ENCODE measurements at places on chromosomes 16 and 17.

DNA sequence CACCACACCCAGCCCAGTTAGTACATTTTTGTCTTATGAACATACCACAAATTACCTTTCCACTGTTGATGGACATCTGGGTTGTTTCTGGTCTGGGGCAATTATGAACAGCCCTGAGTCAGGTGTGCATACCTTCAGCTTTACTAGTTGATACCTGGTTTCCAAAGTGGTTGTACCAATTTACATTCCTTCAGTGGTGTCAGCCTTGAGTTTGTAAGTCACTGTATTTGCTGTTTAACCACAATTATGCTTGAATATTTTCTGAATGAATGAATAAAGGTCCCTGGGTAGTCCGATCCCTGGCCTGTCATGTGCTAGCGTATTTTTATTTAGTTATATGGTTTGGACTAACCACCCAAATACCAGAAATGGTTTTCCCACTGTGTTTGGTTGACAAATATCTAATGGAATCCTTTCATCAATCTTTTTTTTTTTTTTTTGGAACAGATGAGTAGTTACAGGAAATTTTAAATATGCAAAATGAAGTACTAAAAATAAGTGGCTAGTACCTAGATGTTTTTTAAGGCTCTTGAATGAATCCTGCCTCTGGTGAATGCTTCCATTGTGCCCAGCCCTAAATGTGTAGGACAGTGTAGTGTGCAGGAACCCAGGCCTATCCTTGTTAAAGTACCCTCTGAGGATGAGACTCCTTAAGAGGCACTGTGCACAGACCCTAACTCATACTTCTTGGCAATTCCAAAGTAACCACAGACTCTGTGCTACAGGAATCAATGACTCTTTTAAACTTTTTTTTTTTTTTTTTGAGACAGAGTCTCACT is 3.7 kb downstream of the DUSP14 start:
- DNase-seq, result peak; percentile 94

- no peak for DNase-seq
Observed at GRCh38 chr16:24683847-24684493, 45.5 kb upstream of the TNRC6A start.

DNA sequence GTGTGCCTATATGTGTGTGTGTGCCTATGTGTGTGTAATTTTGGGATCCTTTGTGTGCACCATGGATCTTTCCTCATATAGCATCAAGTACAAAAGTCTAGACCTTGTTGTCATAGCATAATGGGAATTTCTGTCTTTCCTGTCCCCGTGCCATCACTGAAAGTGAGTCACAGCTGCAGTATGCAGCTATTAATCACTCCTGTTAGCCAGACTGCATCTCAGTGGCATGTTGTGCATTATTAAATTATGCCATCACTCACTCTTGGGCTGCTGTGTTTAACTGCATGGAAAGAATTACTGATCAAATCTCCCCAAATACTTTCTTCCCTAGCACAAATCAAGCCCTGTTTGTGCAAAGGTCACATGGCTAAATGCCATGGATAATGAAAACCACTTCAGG is 92.4 kb downstream of the CBLN1 start:
- no peak for DNase-seq

DNA sequence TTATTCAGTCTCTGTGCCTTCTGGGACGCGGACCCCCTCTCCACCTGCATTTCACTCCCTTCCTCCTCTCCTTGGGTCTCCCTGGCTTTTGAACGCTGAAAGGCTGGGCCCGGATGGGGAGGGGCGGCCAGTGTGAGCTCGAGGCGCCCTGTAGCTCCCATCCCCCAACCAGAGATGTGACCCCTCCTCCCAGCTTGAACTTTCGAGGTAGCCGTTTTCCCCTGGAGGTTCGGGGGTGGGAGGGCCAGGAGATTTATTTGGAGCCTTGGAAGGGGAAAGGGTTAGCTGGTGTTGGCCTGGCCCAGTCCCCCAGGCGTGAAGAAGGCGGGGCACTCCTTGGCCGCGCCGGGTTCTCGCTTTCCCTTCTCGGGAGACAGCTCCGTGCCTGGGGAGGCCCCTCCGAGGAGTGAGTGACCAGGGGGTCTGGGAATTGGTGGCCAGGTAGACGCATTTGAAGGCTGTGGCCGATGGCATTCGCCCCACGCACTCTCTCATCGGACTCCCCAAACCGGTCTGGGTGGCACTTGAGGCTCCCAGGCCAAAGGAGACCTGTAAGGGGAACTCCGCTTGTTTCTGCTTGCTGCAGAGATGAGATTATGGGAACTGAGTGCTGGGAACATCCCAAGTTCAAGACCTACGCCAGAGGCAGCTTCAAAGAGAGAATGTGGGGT is 942 bp downstream of the LDAF1 start:
- no peak for DNase-seq

DNA sequence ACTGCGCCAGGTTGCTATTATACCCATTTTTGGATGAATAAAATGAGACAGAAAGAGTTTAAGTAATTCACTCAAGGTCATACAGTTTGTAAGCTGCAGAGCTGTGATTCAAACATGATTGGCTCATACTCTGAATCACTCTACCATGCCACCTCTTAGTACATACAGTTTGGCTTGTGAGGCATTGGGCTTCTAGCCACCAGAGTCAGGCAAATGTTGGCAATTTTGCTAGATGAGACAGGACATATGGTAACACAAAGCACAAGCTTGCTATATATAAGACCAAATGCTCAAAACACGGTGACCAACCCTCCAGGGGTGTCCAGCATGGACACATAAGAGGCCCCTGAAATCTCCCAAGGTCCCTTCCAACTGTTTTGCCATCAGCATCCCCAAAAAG is 236.0 kb upstream of the IRX5 start:
- DNase-seq, result peak; percentile 7

DNA sequence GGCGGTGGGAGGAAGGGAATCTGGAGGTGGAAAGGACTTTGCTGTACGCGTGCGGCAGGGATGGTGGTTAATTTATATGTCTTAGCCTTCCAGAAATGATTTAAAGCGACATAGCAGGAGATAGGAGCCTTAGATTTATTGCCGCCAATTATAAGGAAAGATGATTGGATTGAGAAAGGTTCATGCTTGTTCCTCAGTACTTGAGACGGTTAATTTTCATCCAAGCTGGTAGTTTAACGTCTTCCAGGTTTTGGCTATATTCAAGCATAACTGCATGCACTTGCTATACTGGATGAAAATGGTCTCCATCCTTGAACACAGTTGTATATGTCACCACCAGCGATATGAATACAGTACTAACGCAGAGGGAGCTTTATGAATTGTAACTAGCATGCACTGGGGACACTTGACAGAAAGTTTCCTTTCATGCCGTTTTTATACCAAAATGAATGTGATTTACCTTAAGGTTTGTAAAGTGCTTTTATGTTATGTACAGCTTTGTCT is 610 bp upstream of the PEX12 start:
- no peak for DNase-seq

- DNase-seq, result no peak
Observed at GRCh38 chr17:4810696-4811290, 3.8 kb downstream of the PLD2 start.

DNA sequence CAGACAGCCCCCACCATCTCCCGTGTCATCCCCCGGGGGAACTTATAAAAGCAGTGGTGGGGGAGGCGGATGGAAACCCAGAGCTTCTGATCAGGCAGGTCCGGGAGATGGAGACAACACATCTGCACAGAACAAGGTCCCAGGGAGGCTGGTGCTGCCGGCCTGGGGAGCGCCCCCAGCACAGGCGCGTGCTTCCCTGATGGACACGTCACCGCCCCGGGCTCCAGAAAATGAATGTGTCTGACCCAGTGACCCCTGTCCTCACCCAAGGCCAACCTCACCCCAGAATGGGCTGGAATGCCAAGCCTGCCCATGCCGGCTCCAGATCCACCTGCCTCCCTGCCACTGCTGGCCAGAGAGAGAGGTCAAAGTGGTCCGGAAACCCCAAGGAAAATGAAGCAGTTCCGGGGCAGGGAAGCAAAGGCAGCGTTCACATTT is 12.5 kb downstream of the SLC7A5 start:
- no peak for DNase-seq

- no peak for DNase-seq
Observed at GRCh38 chr17:78753316-78754250, 28.5 kb downstream of the CYTH1 start.

DNA sequence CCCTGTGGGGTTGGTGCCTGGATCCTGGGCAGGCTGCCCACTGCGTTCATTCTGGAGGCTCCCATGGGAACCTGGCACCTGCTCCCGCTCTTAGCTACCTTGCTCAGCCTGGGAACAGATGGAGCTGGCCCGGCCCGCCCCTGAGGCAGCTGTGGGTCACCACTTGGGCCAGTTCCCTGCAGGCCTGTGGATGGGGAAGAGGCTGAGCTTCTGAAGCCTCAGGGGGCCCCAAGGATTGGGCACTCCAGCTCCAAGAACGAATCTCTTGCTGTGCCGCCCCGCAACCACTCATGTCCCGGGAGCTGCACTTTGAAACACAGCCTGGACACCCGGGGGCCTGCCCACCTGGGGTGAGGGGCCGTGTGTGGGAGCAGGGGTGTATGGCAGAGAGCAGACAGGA is 37.7 kb downstream of the BAHCC1 start:
- DNase-seq, result no peak

DNA sequence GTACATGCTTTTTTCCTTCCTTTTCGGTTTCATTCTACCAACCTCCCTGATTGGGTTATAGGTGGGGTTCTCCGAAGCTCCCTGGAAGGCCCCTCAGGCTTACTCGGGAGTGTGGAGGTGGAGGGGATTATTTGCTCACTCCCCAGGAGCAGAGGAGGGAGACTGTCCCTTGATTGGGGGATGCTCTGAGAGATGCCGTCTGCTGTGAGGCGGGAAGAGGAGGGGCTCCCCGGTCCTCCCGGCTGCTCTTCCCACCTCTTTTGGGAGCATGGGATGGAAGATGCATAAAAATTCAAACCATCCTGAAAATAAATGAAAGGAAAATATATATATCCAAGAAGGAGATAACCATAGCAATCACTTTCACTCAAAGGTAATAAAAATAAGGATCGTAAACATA is 16.1 kb upstream of the RPTOR start:
- no peak for DNase-seq

- DNase-seq, result no peak
Observed at GRCh38 chr16:14278749-14279148, 207.6 kb downstream of the MRTFB start.

DNA sequence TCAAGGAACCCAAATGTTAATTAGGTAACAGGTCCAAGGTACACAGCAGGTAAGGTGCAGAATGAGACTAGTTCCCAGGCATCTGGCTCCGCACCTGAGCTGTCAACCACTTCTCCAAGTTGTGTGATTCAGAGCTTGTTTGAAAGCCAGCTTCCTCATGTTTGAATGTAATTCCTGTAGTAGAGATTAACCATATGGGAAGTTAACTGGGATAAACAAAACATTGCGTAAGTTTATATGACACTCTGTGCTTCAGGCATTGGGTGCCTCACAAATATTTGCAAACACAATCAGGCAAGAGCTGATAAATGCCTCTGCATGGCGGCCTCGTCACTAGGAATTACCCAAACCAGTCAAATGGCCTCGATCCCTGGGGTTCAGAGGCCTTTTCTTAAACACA is 27.9 kb upstream of the CPHXL start:
- DNase-seq, result peak; percentile 48

- no peak for DNase-seq
Observed at GRCh38 chr17:80270104-80270503, 9.5 kb downstream of the RNF213 start.

- no peak for DNase-seq
Observed at GRCh38 chr17:5126719-5127488, 11.1 kb downstream of the USP6 start.

DNA sequence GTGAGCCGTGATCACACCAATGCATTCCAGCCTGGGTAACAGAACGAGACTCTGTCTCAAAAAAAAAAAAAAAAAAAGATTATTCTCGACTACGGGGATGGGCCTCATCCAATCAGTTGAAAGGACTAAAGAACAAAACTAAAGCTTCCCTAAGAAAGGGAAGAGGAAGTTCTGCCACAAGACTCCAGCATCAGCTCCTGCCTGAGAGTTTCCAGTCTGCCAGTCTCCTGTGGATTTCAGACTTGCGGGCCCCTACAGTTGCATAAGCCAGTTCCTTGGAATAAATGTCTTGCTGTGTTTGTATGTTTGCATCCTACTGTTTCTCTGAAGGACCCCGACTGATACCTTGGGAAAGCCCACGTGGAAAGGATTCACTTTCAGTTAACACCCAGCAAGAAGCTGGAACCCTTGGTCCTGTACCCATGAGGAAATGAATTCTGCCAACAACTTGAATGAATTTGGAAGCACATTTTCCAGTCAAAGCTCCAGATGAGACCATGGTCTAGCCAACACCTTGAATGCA is 26.3 kb upstream of the FZD2 start:
- DNase-seq, result no peak

DNA sequence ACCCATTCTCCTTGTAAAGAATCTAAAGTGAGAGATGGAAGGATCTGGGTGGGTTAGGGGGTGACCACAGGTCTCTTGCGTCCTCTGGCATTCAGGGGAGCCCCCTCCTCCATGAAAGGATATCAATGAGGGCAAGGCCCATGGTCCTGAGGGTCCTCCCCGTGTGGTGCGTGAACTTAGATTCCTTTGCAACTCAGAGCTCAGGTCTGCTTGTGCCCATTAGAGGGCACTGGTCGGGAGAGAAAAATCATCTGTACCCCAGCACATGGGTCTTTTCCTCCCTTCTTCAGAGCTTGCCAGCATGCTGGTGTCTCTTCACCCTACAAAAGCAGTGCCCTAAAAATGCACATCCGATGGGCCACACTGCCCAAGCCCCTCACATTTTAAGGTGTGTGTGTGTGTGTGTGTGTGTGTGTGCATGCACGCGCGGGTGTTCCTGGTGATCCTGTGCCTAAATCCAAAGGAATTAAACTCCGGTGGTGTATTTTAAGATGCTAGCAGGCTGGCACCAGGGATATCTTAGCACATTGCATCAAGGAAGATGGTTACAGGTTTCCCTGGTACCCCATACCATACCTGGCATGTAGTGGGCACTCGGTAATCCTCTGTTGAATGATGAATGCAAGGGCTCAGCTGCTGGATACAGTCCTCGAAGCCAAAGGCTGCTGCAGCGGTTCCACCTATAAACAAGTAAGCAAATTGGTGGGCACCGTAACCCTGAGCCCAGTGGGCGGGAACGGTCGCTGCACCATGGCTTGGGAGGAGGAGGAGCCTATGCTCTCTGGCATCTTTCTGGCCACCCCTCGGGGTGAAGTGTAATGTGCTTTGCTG is 4.7 kb downstream of the C1QTNF1 start:
- no peak for DNase-seq

DNA sequence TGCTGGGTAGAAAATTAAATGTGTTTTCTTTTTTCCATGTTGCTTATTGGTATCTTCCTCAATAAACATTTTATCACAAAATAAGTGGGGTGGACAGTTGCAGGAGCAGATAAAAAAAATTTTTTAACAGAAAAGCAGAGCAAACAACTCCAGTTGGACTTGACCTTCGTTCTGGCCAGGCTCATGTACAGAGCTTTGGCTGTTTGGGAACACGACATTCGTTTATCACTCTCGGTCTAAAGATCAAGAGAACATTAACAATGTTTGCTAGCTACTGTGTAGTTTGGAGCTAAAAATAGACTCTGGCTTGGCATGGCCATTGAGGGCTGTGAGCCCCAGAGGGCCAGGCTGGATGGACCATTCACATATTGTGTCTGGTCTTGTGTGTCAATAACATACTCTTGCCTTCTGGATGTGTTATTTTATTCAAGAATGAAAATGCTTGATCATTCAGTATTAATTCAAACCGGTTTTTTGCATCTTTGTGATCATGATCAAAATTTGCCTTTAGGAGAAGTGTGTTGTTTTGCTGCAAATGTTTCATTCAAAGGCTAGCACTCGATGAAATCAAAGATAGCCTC is 56.6 kb downstream of the TMEM186 start:
- no peak for DNase-seq

- no peak for DNase-seq
Observed at GRCh38 chr16:81612351-81613163, 166.5 kb upstream of the PLCG2 start.
